ENCODE measurements at places on chromosomes 3 and 15. TPM values are rescaled to one million over a fixed set of nuclear protein-coding genes. Genes with fewer than 3 reads are reported as not detected.

TEX9 gene
- 3.8 TPM for total RNA-seq

ZKSCAN7 gene
- 15.6 TPM for total RNA-seq

CCDC39 gene
- not detected for total RNA-seq

APOD gene
- total RNA-seq, result not detected

RNF168 gene
- 27.2 TPM for total RNA-seq

FAM3D gene
- total RNA-seq, result not detected

CCR3 gene
- 0.27 TPM for total RNA-seq

HYAL1 gene
- 0.27 TPM for total RNA-seq

XYLB gene
- 1.9 TPM for total RNA-seq

CCR1 gene
- total RNA-seq, result 1.3 TPM

GRAMD2A gene
- 0.27 TPM for total RNA-seq

GRCh38 chr3:190716211-190716610 is 146.3 kb downstream of the GMNC start:
- no peak for DNase-seq

DNA sequence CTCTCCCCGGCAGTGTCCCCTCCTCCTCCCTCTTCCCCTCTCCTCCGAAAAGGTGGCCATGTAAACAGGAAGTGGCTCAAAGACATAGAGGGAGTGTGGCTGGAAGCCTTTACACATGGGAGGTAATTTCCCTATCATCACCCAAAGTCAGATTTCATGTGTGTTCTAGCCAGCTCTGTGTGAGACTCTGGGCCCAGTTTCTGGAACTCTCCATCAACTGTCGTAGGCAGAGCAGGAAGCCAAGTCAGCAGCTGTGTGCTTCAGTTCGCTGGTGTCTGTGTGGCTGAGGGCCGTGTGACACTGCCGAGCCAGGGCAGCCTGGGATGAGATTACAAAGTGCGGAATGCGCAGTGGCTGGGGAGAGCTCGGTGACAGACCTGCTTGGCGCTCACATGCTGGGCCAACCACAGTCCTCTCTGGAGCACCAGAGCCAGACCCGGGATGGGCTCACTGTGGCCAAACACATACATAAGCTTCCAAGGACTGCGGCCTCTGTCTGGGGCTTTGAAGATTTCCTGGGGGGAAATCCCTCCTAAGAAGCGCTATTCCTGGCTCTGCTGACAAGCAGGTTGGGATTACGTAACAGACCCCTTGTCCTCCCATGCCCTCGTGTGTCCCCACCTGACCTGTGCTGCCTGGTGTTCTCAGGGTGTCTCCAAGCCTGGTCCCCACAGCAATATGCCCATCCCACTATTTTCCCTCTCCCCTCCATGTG is 50.7 kb downstream of the UMPS start:
- no peak for DNase-seq

DNA sequence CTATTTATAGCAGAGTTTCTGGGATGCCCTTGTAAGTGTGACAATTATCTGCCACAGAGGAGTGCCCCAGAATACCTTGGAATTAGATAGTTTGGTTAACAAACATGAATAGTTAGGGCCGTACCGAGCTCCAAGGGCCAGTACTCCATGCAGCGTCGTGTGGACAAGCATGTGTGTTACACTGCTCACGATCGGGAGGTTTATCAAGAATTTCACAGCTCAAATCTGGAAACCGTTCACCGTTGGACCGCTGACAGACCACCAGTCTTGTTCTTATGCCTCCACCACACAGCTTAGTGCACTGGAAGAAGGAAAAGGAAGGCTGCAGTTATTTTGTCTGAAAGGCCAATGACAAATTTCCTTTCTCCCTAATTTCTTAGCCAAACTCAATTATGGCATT is 93.7 kb downstream of the ADAMTS9 start:
- DNase-seq, result no peak

DNA sequence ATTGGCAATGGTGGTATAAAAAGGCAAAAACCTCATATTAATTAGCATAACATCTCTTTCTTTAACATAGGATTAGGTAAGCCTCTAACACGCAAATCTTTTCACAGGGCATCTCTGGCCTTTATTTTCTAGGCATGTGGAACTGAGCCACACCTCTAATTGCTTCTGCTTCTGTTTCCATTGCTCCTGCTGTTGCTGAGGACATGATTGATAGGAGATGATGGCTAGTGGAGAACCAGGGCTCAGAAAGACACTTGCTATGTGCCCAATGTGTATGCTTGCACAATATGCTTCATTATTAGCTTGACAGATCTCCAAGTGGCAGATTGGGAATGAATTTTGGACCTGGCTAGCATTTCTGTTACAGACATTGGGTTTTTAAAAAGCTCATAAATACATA is 114.5 kb downstream of the EPHA3 start:
- DNase-seq, result no peak

DNA sequence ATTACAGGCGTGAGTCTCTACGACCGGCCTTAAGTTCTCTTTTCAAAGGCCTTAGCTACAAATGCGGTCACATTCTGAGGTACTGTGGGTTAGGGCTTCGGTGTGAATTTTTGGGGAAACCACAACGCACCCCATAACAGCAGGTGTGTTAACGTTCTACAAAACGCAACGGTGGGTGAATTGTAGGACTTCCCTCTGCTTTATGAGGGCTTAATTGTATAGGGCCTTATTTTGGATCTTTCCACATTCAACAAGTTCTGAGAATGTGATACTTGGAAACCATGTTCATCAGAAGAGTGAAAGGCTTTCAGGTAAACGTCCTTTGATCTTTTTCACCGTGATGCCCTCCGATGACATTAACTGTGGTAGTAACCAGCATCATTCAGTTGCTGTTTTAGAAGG is 998.6 kb upstream of the CFAP20DC start:
- no peak for DNase-seq

- no peak for DNase-seq
Observed at GRCh38 chr15:78550815-78551214, 10.6 kb downstream of the PSMA4 start.

DNA sequence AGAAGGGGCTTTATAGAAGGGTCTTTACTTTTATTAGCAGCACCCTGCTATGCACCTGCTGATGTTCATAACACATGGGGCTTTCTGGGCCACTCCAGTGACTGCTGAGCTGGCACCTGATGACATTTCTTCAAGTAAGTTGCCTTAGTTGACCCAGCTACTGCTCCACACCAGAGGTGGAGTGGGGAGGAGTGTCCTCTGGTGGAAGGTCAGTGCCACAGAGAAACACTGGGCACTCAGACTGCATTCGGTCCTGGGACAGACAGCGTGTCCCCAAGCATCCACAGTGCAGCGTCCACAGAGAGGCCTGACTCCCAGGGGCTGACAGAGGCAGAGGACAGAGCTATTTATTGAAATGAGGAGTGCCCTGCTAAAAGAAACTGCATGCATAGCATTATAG is 74.9 kb upstream of the NSMCE3 start:
- no peak for DNase-seq

- no peak for DNase-seq
Observed at GRCh38 chr3:13163848-13164382, 90.7 kb upstream of the IQSEC1 start.

DNA sequence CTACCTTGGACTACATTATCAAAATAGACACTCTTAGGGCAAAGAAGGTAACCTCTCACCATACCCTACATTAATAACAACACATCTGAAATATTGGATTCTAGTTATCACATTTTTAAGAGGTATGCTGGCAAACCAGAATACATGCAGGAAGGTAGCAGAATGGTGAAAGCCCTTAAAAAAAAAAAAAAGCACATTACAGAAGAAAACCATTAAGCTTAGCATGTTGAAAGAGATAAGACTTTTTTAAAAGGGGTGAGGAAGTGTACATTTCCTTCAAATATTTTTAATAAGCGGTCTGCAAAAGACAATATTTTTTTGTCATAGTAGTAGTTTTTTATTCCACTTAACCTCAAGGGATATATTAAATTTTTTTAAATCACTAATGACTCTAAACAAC is 46.5 kb upstream of the WDR5B start:
- no peak for DNase-seq

DNA sequence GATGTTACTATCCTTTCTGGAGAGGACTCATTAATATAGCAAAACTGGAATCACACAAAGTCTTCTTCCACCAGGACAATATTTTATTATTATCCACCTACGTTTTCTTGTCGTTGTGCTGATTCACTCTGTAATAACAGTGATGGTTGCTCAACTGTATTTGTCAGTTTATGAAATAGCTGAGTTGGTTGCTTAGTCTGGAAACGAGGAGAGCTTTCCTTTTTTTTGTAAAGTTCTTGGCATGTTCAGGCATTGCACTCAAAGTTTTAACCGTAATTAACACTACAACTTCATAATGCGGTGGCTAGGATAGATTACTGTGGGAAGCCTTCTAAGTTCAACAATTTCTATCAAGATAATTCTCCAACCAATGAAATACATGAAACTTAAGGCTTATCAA is 131.2 kb downstream of the RAP2B start:
- DNase-seq, result no peak

DNA sequence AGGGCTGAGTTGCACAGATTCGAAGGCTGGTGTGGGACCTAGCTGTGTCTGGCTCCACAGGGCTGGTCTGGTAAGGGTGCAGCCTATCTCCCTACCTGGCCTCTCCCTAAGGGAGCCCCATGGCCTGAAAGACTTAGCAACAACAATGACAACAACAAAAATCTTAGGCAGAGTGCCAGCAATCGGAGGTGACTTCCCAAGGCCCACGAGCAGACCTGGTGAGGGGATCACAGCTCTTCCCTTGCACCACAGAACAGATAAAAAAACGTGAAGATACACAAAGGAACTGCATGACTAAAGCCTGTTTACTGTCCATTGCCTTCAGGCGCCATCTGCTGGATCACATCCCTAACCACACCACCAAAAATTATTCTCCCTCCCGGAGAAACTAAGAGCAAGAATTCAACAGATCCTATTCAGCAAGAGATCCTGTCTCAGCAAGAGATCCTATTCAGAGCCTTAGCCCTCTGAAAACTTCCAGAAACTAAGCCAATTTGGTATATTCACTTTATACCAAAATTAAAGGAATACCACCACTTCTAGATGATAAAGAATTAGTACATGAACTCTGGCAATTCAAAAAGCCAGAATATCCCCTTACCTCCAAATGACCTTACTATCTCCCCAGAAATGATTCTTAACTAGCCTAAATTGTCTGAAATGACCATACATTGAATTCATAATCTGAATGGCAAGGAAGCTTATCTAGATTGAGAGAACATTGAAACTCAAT is 24.1 kb upstream of the OR5K4 start:
- peak; percentile 10 for DNase-seq

DNA sequence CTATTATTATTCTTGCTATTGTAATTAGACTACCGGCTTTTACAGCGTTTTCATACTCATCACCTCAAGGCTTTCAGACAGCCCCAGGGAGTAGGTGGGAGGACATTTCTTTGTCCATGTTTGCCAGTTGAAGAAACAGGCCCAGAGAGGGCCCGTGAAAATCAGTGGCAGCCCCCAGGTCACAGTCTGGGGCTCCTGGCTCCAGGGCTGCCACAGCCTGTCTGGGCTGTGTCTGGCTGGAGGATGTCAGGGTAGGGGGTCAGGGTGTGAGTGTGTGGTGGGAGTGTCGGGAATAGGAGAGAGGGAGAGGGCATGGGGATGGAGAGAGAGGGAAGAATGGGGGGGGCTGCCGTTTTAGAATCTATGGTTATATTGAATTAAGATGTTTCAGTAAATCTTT is 118.2 kb upstream of the TLE3 start:
- DNase-seq, result no peak

GRCh38 chr3:126419886-126420786 is 25.4 kb downstream of the CFAP100 start:
- no peak for DNase-seq

DNA sequence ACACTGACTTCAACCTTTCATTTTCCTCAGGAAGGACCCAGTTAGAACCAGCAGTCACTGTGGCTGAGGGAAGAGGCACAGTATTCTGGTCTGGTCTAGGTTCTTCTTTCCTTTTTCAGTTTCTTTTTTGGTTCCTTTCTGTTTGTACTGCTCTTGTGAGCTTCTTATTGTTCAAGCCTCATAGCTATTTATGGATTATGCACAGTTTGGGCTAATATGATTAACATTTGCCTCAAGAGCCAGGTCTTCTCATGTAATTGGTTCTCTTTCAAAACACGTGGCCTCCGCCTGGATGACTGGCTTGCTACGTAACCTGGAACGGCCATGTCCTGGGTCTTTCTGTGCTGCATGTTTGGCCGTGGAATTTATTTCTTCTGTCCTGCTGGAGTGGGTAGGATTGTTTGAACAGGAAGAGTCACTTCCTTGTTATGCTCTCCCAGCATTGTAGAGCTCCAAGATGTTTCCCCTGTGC is 43.3 kb downstream of the RBMS3 start:
- no peak for DNase-seq

- no peak for DNase-seq
Observed at GRCh38 chr3:126895178-126896066, 87.5 kb upstream of the PLXNA1 start.

DNA sequence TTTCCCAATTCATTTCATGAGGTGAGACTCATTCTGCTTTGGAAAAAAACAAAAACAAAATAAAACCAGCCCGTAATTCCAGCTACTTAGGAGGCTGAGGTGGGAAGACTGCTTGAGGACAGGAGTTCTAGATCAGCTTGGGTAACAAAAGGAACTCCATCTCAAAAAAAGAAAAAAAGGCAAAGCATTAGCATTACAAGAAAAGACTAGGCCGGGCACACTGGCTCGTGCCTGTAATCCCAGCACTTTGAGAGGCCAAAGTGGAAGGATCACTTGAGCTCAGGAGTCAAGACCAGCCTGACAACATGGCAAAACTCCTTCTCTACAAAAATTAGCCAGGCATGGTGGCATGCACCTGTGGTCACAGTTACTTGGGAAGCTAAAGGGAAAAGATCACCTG is 33.9 kb downstream of the TRPM7 start:
- DNase-seq, result no peak

DNA sequence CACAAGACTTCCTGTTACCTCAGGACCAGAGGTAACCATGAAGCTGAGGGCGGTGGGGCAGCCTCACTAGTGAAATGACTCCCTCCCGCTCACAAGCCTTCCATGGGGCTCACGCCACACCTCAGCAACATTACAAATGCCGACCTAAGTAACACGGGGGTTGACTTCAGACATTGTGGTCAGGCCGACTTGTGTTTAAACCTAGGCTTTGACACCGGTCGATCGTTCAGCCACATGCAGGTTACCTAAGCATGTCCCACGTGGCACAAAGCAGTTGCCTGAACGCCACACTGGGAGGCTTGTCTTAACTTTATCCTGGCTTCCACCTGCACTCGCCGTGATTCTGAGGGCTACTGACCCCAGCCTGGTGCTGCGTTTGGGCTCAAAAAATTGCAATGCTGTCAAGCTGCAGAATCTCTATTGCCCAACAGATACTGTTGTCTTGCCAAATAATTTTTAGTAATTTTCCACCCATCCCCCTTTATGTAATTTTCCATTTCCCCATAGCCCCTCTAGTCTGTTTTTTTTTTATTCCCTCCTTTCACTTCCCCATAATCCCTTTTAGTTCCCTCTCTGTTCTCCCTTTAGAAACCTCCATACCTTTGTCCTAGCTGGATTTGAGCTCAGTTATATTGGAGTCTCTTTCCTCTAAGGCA is 158.6 kb upstream of the RGMA start:
- DNase-seq, result no peak

DNA sequence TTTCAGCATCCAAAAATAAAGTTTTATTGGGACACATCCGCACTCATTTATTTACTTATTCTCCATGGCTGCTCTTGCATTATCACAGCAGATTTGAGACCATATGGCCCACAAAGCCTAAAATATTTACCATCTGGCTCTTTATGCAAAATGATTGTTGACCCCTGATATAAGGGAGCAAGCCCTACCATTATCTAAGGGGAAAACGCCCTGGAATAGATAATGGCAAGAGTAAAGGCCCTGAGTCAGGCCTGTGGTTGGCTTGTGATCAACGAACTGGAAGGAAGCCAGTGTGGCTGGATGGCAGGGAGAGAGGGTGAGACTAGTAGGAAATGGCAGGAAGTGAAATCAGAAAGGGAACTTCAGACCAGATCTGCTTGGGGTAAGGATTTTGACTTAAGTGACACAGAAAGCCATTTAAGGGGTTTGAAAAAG is 24.6 kb upstream of the DMXL2 start:
- peak; percentile 65 for DNase-seq

Measured in hematopoietic multipotent progenitor cell (in vitro differentiated cells).